Activated CD4-positive, alpha-beta T cell treated with anti-CD3 and anti-CD28 coated beads, Interleukin-2, amount 50 U/mL, for 1 hour (primary cell): ENCODE measurements at places on chromosomes 5 and 9.

DNA sequence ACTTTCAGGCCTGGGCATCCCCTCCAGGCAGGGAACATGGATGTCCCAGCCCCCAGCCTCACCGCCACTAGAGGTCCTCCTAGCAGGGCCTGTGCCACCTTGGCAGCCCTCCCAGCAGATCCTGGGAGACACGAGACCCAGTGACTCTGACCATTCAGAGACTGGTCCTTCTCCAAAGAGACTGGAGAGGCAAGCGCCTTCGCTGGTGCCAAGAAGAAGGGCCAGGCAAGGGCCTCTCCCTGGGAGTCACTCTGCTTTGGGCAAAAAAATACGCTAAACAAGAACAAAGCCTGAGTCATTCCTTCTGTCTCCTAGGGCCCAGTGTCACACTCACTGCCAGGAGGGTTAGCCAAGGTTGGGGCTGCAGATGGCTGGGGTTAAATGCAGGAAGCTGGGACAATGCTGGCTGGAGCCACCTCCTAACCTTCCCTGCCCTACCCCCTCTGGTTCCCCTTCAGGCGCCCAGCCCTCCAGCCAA lies 35.3 kb upstream of the SMIM23 start:
- no peak for DNase-seq

DNA sequence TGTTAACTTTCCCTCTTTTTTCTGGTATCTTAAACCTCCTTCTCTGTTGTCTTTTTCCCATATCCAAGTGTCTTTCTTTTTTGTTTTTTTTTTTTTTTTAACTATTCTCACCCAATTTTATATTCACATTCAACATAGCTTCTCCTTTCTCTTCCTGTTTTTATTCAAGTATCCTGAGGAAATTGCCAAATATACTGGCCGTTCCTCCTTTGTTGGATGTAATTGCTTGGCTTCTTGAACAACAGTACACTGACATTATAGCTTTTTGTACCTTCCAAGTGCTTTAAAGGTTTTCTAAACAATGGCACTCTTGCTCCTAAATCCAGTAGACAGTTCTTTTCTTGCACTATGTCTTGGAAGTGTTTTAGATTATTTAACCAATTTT lies 1146.8 kb downstream of the MAT2B start:
- DNase-seq = no peak

GRCh38 chr5:158676642-158677469 lies 422.9 kb downstream of the EBF1 start:
- DNase-seq = no peak

GRCh38 chr9:78860801-78861475 lies 564.0 kb downstream of the PSAT1 start:
- no peak for DNase-seq

GRCh38 chr5:91382530-91383026 lies 539 bp downstream of the ARRDC3 start:
- DNase-seq = peak; percentile 16

- DNase-seq = no peak
Measured at GRCh38 chr5:169591636-169592035, 8.1 kb downstream of the SPDL1 start.

DNA sequence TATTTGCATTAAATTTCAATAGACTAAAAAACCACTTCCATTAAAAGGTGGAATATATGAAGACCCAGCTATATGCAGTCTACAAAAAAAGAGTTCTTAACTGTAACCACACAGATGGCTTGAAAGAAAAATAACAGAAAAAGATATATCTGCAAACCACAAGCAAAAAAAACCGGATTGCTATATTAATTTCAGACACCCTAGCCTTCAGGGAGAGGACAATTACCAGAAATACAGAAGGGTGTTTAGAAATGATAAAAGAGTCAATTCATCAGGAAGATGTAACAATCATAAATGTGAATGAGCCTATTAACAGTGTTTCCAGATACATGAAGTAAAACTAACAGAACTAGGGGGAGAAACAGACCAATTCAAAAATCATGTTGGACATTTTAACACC lies 56.9 kb upstream of the SMIM23 start:
- DNase-seq = no peak

GRCh38 chr5:169875091-169875728 lies 105.1 kb downstream of the INSYN2B start:
- no peak for DNase-seq

DNA sequence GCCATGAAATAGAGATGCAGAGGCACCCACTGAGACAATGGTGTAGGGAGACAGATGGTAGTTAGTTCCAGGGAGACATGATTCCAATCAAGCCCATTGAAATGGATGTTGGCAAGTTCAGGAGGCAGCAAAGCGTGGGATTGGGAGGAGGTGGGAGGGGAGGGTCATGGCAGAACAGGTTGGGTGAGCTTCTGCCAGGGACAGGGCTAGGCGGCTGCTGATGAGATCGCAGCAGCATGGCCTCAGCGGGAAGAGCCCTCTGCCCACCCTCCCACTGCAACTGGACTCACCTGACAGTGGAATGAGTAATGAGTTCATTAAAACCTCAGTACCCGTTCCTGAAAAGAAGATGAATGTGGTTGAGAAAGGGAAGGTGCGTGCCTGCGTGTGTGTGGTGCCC lies 418.2 kb downstream of the CDK5RAP2 start:
- no peak for DNase-seq

DNA sequence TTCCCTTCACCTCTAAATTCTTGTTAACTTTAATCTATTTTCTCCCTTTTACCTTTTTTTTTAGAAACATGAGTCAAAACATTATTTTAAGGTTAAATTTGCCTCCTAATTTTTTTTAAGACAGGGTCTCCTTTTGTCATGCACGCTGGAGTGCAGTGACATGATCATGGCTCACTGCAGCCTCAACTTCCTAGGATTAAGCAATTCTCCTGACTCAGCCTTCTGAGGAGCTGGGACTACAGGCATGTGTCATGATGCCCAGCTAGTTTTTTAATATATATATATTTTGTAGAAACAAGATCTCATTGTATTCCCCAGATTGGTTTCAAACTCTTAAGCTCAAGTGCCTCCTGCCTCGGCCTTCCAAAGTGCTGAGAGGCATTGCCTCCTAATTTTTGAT lies 424.7 kb upstream of the FAM174A start:
- DNase-seq = no peak

DNA sequence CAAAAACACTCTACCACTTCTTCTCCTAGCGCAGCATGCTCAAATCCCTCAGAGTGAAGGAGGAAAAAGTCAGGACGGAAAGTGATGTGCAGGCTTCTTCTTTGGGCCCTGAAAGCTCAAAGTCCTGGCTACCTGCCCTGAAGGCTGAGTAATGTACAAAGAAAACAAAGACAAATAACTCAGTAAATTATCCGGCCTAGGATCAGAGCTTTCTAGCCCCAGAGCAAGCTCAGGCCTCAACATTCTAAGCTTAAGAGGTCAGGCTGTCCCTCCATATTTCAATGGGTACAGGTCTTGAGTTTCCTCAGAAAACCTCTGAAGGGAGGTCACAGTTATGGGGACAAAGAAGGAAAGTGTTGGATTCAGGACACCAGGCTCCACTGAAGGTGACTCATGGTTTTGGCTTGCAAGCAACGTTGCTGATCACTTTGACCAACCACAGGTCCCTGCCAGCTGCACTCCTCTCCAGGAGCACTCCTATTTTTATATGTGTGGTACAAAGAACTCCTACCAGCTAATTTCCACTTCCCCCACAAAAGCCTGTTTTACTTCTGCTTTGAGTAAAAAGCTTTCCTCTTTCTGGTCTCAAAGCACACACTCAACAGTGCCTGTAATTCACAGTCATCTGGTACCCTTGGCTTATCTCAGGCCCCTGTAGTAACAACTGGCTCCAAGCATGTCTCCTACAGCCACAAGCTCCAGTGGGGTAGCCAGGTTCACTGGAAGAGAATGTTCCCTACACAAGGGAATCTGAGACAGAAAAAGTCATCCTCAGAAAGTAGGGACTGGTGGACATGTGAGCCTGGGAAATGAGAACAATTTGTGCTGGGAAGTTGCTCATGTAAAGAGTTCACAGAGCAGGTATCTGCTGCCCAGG lies 115.7 kb downstream of the UGCG start:
- no peak for DNase-seq

DNA sequence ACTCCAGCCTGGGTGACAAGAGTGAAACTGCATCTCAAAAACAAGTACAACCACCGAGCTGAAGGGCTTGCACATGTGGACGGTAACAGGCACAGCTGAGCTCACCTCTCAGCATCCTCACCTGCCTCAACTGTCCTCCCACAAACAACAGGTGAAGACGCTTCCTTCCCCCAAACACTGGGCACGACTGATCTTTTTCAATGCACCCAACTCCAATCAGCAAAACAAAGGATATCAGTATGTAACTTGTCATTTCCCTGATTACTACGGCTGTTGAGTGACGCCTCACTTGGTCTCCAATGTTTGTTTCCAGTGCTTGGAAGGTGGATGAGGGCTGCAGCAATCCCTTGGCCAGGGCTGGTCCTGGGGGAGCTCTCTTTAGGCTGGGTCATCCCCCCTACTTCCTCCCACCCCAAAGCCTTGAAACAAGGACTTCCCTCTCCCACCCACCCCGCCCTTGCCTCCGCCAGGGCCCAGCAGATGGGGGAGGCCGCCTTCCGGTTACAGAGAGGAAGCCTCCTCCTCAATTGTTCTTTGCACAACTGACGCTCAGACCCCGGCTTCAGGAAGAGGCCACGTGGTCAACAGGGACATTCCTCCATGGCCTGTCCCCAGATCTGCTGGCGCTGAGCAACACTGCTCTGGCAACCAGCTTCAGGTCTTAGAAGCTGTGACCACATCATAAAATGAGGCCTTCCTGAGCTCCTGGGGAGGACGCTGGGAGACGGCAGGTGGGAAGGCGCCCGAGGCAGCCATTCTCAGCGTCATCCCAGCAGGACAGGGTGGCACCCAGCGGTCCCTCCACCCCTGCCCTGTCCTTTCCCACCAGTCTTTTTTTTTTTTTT lies 5.9 kb downstream of the FAM78A start:
- DNase-seq = no peak

DNA sequence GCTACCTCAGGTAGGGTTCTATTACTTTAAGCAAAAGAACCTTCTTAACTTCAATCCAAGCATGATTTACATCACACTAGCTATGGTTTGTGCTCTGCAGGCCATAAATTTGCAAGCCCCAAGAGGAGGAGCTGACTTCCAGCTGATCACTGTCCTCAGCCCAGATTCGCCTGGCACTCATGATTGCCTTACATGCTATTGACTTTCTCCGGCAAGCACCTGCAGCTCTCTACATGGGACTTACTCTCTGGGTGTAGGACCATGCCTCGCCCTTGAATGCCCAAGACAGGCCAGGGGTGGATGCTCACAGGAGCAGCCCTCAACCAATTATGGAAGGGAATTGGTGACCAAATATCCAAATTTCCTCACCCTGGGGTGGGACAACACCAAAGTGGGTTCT lies 99.8 kb downstream of the ESM1 start:
- no peak for DNase-seq

GRCh38 chr9:109863961-109864360 lies 84.0 kb downstream of the PALM2AKAP2 start:
- no peak for DNase-seq

- no peak for DNase-seq
Measured at GRCh38 chr5:25489834-25490538, 845.2 kb upstream of the CDH10 start.

- no peak for DNase-seq
Measured at GRCh38 chr5:157989296-157989695, 130.4 kb upstream of the CLINT1 start.

DNA sequence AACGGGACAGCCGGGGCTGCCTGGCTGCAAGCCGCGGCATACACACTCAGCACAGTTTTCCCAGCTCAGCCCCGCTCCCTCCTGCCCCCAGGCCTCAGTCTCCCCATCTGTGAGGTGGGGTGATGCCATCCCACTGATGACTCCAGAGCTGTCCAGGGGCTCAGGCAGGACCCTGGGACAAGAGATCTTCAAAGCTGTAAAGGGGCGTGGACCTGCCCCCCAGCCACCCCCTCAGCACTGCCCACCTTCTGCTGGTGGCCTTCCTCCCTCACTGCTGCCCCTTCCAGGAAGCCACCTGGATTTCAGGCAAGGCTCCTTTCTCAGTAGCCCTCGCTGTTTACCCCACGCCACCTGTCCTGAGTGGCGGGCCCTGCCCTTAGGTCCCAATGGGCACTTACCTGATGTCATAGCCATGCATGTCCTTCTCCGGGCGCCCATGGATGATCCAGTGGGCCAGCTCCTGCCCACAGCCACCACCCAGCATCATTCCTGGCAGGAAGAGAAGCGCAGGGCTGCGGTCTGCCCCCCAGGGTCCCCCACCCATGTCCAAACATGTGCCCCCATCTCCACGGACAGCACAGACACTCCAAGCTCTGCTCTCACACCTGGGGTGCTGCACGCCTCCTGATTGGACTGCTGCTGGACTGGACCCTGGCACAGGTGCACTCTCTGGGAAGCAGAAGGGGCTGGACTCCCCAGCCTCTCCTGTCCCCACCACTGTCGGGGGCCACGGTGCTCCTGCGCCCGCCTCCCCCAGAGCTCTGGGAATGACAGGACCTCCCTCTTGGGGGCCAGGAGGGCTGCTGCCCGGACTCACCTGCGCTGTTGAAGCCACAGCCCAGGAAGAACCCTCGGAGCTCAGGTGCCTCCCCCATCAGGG lies 25.7 kb downstream of the SARDH start:
- no peak for DNase-seq

- no peak for DNase-seq
Measured at GRCh38 chr5:66249920-66250319, 105.8 kb downstream of the SREK1 start.

DNA sequence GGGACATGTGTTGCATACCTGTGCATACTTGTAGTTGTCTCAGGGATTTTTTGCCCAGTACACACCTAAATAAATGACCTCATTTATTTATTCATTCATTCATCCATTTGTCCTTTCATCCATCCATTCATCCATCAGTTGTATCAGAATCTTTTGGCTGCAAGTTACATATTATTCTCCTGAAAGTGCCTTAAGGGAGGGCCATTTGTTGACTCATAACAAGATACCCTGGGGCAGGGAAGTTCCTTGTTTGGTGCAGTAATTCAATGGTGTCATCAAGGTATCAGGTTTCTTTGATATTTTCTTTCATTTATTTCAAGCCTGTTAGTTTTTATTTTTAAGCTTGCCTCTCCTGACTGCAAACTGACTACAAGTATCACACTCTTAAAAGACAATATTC lies 597.9 kb upstream of the TLE4 start:
- DNase-seq = no peak

DNA sequence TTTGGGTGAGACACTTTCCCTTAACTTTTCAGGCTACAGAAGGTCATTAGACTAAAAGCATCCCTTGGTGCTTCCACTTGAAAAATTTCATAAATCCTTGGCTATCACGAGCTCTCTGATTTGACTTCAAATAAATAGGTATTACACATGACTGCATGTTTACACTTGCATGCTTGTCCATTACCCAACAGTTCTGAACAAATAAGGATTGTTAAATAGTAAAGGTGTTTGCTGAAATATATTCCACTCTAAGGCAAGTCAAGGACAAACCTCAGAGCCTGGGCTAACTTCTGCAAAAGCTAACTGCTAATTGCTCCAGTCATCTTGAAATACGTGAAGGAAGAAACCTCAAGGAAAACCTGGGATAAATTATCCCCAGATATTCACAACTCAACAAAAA lies 14.5 kb downstream of the FBXW2 start:
- DNase-seq = no peak
